NCI-H2081 (cell line): ENCODE measurements at places on chromosomes 11 and 22.

DNA sequence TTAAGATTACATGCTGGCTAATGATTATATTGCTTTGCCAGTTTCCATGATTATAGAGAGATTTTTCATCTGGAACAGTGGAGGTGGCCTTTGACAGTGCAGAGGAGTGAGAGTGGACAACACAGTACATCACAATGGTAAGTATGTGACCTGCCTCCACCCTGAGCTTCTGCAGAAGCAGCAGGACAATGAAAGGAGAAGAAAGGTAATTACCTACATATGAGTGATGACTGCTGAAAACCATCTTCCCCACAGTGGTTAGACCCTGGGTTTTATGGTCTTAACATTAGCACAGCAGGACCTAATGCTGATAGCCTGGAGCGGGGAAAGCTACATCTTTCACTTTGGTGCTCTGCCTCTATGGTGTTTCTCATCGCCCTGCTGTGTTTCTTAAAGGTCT is 454.7 kb upstream of the DDI1 start:
- peak; percentile 59 for DNase-seq

DNA sequence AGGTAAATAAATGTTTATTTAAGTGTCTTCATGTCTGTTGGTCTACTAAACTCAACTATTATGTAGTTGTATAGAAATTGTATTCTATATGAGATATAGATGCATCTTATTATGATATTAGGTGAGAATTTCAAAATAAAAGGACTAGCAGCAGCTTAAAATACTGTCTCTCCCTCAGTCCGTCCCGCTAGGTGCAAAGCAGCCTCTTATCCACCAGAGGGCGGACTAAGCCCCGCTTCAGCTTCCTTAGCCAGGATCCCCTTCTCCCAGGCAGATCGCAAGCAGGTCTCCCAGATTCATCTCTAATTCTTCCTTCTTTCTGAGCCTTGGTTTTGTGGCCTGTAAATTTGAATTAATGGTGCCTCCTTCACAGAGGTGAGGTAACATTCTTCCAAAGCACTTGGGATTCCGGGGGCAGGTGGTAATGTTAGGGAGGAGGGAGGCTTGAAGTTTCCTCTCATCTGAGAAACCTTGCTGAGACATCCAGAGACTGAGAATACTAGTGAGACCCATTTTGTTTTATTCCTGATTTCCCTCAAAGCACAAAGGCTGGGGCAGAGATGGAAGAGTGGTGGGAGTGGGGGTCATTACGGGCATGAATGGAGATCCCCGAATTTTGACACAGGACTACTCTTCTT is 13.5 kb upstream of the INSC start:
- DNase-seq = peak; percentile 43

DNA sequence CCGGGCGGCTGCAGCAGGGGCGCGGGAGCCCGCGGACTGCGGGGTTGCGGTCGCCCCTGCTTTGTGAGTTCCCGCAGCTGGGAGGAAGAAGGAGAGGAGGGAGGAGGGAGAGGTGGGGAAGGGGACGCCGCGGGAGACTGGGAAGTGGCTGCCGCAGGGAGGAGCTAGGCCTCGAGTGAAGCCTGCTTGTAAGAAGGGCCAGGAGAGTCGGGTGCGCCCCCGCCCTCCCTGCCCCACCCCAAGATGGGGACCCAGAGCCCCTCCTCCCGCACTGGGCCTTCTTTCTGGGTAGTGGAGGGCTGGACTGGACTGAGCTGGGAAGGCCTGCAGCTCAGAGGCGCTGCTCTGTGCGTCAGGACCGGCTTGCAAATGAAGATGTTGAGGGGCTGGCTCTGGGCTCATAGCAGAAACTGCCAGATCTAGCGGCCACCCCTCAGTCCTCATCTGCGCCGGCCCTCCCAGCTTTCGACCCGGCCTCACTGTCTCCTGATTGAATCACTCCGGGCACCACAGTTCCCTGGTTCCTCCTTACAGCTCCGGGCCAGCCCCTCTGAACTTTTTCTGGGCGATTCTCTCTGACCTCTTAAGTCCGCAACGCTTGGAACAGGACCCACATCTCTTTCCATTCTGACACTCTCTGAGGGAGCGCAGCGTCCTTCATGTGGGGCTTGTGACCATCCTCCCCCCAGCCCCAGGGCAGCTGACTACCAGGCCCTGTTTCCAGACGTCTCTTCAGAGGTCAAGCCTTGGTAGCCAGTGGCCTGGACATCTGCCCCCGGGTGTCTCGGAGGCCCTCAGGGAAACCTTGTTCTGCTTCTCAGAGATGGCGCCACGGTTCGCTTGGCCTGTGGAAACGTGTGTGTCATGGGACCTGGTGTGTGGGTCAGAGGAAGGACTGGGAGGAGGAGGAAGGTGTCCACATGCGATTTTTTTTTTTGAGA is 21.9 kb downstream of the SERPINH1 start:
- peak; percentile 62 for DNase-seq

- DNase-seq = no peak
Observed at GRCh38 chr22:17334059-17334458, 35.2 kb upstream of the CECR2 start.

GRCh38 chr22:24810043-24810749 is 4.2 kb downstream of the SGSM1 start:
- peak; percentile 79 for DNase-seq

DNA sequence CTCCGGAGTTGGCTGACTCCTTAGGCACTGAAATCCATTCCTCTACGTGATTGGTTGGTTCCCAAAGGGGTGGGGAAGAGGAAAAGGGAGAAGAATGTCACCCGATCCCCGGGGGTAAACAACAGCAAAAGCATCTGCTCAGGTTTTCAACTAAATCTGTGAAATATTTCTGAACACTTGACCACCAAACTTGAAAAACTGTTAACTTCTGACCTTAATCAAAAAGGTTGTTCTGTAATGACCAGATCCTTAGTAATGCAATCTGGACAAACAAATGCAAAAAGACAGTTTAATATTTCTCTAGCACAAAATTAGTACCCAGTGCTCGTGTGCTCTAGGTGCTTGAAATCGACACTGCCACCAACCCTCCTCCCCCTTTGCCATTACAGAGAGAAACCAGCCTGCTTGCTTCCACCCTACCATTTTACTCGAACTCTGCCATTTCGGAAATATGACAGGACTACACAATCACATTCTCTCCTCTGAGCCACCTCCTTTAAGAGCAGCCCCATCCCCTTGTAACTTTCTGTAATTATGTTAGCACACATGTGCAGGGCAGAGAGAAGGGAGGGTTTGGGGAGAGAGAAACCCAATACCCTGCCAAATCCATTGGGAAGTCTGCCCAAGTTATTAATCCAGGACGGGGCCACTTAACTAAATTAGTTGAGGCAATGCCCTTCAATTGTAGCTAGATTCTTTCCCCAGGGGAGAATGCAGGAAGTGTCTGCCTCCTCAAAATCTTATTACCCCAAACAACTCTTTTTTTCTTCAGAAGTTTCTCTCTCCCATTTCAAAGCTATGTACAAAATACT is 113.8 kb downstream of the RBFOX2 start:
- DNase-seq = peak; percentile 85

GRCh38 chr11:45730014-45730413 is 64.6 kb upstream of the CHST1 start:
- DNase-seq = no peak

DNA sequence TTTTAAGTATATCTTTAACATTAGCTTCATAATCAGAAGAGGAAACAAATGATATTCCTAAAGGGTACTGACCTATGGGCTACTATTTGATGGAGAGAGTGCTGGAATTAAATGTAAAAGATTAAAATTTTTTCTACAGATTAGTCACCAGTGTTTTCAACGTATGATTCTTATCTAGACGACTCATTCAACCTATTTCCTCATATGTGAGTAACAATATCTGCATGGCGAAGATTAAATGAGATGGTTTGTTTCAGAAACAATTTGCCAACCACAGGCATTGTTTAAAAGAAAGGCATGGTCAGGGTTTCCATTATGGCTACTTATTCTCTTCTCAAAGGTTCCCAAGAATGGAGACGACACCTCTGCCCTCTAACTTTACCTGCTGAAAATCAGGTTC is 20.4 kb downstream of the OR56B4 start:
- no peak for DNase-seq

DNA sequence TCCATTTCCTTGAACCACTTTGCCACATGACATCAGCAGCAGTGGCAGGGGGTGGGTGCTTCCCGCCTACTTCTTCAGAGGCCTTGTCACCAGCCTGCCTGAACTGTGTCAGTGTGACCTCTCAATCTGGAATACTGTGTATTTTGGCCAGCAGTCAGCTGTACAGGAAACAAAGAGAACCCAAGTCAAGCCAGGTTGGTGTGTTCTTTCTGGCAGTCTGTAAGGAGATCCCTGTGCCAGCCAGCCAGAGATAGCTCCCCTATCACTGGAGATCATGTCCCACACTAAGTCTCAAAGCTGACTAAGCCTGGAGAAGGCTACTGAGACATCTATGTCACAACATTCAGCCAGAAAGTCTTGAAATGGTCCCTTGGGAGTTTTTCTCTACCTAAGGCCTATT is 142.1 kb downstream of the TRPC6 start:
- DNase-seq = no peak

- DNase-seq = peak; percentile 89
Observed at GRCh38 chr11:8671651-8672062, 10.8 kb downstream of the TRIM66 start.

DNA sequence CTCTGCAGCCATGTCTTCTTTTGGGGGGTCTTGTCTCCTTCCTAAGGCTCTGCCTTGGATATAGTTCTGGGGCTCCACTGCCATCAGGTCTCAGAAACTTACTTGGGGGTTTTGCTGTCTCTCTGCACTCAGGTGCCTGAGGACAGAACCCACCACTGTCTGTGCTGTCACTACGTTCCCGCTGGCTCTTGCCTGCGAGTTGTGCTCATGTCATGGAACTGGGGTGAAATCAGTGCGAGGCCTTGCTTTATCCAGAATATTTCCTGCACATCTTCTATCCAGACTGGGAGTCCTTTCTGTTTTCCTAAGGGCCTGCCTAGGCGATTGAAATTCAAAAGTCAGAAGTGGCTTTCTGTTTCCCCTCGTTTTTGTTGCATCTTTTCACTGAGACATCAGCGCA is 6.6 kb upstream of the USP2 start:
- DNase-seq = no peak

- no peak for DNase-seq
Observed at GRCh38 chr11:122160841-122161590, 45.0 kb upstream of the BLID start.

DNA sequence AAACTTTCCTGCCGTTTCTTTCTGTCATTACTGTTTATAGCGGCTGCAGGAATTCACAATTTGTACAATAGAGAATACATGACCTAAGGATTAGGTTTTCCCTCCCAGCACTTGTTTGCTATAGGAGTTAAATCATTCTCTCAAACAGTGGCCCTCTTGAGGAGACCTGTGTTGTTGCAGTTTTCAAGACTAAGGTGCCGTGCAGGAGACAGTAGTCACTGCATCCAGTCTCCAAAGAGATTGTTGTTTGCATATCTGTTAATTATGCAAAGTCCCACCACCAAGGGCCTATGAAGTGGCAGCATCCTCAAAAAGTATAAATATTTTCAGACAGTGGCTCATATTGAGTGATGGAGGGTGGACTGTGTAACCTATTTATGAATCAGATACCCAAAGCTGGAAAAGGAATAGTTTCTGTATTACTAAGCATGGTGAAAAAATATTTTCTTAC is 2.3 kb downstream of the PRSS23 start:
- peak; percentile 41 for DNase-seq

DNA sequence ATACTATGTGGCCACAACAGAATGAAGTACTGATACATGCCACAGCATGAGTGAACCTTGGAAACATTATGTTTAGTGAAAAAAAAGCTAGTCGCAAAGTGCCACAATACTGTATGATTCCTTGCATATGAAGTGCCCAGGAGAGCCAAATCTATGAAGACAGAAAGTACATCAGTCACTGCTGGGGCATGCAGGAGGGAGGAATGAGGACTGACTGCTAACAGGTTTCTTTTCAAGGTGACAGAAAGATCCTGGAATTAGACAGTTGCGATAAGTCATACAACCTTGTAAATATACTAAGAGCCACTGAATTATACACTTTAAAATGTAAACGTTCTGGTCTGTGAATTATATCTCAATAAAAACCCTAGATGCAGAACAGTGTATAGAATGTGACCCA is 11.8 kb upstream of the C11orf91 start:
- no peak for DNase-seq

DNA sequence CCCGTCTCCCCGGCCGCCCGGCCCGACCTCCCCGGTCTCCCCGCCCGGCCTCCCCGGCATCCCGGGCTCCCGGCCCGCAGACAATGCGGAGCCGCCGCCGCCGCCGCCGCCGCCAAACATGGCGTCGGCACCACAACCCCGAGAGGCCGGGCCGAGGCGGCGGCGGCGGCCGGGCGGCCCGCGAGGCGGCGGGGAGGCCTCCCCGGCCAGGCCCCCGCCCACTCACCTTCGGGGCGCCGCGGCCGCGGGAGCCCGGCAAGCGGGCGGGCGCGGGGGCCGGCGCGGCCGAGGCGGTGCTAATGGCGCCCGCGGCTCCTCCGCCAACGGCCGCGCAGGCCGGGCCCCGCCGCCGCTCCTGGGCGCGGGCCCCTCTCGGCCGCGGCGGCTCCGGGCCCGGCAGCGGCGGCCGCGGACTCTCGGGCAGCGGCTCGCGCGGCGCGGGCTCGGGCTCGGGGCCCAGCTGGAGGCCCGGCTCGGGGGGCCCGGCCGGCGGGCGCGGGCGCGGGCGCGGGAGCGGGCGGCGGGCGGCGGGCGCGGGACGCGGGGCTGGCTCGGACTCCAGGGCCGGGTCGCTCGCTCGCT is 311 bp downstream of the BRD1 start:
- DNase-seq = no peak

DNA sequence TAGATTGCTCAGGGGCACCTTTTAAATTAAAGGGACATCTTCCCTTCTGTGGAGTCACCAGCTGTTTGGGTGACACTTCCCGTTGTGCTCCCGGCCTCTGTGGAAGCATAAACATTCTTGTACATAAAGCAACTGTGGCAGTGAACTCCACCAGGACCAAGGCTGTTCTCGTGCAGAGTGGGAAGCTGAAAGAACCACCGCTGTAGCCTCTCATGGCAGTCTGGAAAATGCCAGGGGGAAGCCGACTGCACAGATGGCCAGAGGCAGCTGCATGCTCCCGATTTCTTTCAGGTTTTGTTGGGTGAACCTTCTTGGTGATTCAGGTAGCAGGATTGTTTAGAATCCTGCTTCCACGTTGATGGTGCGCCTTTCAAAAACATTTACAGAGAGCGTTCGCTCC is 10.3 kb downstream of the UBASH3B start:
- DNase-seq = no peak

DNA sequence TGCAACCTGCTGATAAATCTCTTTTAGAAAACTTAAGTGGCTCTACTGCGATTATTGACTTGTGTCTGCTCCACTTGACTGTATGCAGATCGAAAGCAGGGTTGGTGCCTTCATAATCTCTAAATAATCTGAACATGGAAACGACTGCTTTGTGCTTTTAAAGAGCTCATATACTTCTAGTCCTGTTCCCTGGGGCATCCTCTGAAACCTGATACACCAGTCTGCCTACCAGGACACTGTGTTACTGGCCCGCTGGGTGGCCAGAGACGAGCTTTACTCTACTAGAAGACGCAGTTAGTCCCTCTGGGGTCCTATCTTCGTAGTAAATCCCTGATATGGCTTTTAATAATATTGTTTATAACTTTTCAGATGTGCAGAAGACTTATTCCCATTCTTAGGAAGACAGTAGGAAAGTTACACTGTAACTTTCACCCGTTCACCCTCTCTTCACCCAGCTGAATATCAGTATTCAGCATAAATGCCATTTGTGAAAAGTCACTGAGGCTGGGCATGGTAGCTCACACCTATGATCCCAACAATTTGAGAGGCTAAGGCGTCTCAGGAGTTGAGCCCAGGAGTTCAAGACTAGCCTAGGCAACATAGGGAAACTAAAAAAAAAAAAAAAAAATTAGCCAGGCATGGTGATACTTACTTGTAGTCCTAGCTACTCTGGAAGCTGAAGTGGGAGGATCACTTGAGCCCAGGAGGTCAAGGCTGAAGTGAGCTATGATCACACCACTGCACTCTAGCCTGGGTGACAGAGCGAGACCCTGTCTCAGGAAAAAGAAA is 9.0 kb upstream of the HTR3B start:
- no peak for DNase-seq
